ENCODE measurements at places on chromosomes 3 and 15.

DNA sequence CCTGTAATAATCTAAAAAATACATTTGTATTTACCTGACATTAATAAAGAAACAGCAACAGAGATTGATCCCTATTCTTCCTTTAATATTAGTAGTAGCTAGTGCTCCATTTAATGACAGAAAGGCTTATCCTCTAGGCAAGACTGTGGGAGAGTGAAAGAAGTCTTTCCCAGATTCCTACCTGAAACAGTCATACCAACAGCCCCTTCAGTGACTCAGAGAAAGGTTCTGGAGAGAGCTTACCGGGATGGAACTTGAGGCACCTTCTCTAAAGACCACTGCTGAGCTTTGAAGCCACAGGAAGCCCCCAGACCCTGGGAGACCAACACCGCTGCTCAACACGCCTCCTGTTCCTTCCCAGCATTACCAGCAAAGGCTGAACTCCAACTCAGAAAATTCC is 66.9 kb upstream of the FGF12 start:
- DNase-seq: no peak

- no peak for DNase-seq
Observed at GRCh38 chr3:13065727-13066126, 7.5 kb downstream of the IQSEC1 start.

- no peak for DNase-seq
Observed at GRCh38 chr3:52356126-52356525, 40.0 kb downstream of the DNAH1 start.

DNA sequence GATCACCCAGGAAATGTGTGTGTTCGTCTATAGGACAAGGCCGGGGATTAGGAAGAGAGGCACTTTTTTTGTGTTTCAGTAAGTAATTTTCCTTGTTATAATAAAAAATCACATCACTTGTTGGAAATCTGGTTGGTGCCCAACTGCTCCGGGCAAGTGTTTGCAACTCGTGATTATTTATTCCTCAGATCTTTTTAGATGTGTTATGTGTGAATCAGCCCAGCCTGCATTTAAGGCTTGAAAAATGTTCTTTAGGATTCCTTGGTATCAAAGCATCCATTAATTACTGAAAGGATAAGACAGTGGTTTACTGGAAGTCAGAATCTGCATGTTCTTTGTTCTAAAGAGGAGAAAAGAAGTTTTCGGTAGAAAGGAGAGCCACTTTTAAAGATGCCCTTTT is 345.6 kb downstream of the FEZF2 start:
- DNase-seq: no peak

DNA sequence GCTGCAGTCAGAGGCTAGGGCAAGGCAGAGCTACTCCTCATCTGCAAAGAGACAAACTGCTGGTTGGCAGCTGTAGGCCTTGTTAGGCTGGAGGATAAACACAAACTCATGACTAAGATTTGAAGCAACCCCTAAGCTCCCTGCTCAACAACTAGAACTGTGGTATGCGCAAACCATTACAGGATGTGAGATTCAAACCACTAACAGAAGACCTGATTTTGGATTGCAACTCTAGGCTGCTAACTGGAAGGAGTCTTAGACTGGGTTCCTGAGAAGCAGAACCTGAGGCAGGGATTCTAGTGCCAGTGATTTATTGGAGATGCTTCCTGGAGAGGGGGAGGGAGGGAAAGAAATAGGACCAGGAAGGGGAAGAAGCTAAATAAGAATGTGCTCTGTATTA is 22.5 kb downstream of the CCR4 start:
- DNase-seq: no peak

DNA sequence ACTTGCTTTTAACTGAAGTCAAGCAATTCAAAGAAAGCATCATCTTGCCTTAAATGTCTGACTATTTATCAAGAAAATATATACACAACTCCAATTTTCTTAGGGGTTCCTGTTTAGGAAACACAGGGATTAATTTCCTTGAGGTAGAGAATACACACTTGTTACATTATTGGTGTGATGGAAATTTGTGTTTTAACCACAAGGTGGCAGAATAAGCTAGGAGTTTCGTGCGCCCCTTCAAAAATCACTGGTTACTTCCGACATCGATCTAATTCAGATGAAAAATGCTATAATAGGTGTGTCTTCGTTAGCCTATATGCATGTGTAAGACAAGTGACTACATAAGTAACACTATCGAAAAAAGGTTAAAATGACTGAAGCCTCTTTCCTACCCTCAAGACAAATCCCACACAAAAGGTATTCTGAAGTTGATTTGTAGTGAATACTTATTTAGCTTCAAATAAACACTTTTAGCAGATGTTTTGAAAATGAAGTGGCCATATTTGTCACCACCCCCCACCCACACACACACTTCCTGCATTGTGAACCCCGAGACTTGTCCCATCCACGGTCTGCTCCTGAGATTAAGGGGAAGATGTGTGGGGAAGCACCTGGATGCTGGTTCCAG is 246.5 kb downstream of the ROBO1 start:
- DNase-seq: no peak
